ENCODE measurements at places on chromosomes 7 and 10. TPM values are rescaled to one million over a fixed set of nuclear protein-coding genes. Genes with fewer than 3 reads are reported as not detected.

GRCh38 chr10:126013489-126014281 lies 117.3 kb downstream of the FANK1 start:
- DNase-seq, result no peak

- DNase-seq, result no peak
Measured at GRCh38 chr7:75815418-75816064, 1.9 kb upstream of the CCL24 start.

GRCh38 chr10:94172332-94172731 lies 178.6 kb downstream of the PLCE1 start:
- DNase-seq, result no peak

GRCh38 chr10:107653832-107654287 lies 489.4 kb upstream of the SORCS1 start:
- no peak for DNase-seq

- no peak for DNase-seq
Measured at GRCh38 chr7:47525066-47525623, 56.8 kb downstream of the TNS3 start.

GRCh38 chr7:133724694-133725093 lies 402.4 kb upstream of the LRGUK start:
- no peak for DNase-seq

GRCh38 chr7:46791188-46791587 lies 790.7 kb downstream of the TNS3 start:
- no peak for DNase-seq

DNA sequence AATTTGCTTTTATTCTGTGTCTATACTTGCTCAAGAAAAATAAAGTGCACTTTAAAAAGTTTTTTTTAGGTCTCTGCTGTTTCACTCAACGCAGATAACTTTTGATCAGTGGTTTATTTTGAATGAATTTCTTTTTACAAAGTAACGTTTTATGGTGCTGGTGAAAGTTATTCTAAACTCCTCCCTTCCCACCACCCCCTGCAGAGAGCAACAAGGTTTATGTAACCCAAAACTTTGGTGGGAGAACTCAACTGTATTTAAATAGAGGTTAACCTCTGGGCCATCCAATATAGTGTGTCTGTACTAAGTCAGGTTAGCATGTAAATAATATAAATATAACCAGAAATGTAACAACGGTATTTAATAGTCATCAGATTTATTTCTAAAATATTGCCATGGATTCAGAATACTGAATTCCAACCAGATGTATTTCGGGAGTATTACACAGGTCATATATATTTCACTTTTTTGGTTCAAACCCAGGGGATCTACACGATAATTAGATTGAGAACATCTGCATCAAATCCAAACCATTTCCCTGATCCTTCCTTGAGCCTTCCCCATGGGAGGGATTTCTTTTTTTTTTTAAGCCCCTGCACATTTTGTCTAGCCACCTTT lies 3.9 kb upstream of the CUX1 start:
- DNase-seq, result no peak

GRCh38 chr10:118472415-118473304 lies 122.8 kb downstream of the PRLHR start:
- DNase-seq, result no peak

GRCh38 chr7:4797858-4798705 lies 22.7 kb downstream of the AP5Z1 start:
- peak; percentile 86 for DNase-seq

GRCh38 chr7:23852135-23852534 lies 142.1 kb downstream of the STK31 start:
- DNase-seq, result no peak

GRCh38 chr7:150449206-150449952 lies 1.1 kb upstream of the GIMAP8 start:
- no peak for DNase-seq

DNA sequence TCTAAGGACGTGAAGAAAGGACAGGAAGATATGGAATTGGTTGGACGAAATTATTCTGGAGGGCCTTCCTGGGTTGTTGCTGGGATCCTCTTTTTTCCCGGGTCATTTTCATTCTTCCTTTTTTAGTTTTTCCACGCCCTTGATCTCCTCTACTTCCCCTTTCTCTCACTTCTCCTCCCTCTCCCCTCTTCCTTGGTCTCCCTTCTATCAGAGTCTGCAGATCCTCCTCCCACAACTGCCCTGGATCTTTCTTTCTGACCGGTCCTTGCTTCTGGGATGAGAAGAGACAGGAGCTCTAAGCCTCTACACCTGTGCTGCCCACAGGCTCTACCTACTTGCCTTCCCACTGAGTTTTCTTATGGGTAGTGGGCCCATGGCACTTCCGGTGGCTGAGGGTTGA lies 103.7 kb upstream of the RELN start:
- no peak for DNase-seq

DNA sequence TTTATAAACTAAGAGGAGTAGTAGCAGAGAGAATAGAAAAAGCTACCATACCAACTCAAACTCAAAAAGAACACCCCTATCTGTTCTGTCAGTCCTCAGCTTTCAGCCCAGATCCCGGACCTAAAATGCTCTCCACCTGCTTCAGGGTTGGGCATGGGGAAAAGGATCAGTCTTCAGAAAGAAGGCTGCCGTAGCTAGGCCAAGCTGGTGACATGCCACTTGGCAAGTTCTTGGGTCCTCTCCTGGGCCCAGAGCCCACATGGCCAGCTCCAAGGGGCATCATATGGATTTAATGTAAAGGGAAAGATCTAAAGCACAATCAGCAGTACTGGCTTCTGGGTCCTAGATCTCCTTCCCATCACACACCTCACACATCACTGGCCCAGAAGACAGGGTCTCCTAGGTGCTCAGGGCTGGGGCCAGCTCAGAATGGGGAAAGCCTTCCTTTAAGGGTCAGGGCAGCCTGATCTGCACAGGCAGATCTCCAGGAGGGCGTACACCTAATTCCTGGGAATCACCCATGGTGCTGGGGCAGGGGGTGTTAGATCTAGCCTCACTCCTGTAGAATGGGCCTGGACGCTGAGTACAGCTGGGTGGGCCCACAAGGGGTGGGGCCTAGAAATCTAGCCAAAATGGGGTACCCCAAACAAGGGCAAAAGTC lies 2.5 kb downstream of the VAX1 start:
- DNase-seq, result no peak

- DNase-seq, result no peak
Measured at GRCh38 chr7:146772601-146773000, 656.0 kb downstream of the CNTNAP2 start.

TMEM236 gene
- 0.18 TPM for total RNA-seq

SYCE1 gene
- total RNA-seq, result 0.14 TPM

KIAA1217 gene
- 0.43 TPM for total RNA-seq

TMEM209 gene
- total RNA-seq, result 36.8 TPM

IL2RA gene
- 706 TPM for total RNA-seq

DENND11 gene
- total RNA-seq, result 21.4 TPM

LIPK gene
- not detected for total RNA-seq

TAS2R5 gene
- total RNA-seq, result 2.7 TPM

VAX1 gene
- total RNA-seq, result not detected

HABP2 gene
- not detected for total RNA-seq

ERVW-1 gene
- not detected for total RNA-seq
